NCI-H146 (cell line): ENCODE measurements at places on chromosomes 5 and 9.
A peak's percentile ranks its signal among the peaks of the same experiment; 100 is the strongest.

DNA sequence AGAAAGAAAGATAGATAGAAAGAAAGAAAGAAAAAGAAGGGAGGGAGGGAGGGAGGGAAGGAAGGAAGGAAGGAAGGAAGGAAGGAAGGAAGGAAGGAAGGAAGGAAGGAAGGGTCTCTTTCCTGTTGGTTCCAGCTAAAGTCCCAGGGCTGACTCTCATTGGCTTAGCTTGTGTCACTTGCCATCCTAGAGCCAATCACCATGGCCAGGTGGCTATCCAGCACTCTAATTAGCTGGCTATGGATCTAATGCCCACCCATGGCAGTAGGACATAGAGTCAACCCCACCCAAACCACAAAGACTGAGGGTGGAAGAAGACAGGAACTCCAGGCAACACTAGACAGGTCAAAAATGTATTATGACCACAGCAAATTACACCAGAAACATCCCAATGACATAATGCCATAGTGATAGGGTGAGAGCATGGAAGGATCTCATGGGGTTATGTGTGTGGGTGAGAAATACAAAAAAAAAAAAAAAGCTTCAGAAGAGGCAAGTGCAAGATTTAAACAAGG is 10.8 kb upstream of the CPLX2 start:
- no peak for DNase-seq

- no peak for DNase-seq
Observed at GRCh38 chr5:118236108-118236849, 752.1 kb downstream of the DTWD2 start.

- DNase-seq = no peak
Observed at GRCh38 chr5:169805937-169806700, 169.0 kb downstream of the DOCK2 start.

DNA sequence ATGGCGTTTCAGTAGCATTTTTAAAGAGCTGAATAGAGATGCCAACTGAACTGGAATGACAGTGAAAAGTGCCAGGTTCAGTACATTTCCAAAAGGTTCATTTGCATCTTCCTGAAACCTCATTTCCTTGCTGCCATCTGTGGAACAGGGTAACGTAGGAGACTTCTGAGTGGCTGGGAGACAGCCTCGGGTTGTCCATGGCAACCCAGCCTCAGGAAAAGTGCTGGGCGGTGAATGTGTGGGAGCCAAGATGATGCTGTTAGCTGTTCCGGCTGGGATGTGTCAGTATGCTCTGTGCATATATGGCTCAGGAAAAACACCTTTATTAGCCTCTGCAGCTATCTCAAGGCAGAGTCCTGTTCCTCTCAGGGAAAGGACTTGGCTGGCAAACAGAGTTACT is 87.5 kb downstream of the KLHL3 start:
- no peak for DNase-seq

GRCh38 chr5:169126481-169127021 is 174.4 kb downstream of the SLIT3 start:
- no peak for DNase-seq

- no peak for DNase-seq
Observed at GRCh38 chr5:168752012-168752411, 172.8 kb upstream of the PANK3 start.

- no peak for DNase-seq
Observed at GRCh38 chr9:114746591-114747346, 59.1 kb downstream of the TNFSF15 start.

GRCh38 chr5:87268970-87269377 is 1.3 kb downstream of the RASA1 start:
- DNase-seq = no peak

DNA sequence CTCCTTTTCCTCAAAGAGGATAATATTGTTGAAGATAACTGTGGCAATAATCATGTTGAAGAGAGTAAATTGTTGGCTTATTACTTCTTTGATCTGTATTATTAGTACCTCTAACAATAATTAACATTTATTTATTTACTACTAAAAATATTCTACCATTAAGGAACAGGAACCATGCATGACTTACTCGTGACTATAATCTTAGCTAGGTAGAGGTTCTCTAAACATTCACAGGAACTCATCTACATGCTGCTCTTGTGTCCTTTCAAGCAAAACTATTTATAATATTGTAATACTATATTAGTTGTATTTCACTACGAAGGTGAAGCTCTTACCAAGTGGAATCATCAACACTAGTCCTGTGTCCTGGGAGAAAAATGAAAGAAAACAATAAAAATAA is 3.1 kb downstream of the SOX30 start:
- DNase-seq = no peak

DNA sequence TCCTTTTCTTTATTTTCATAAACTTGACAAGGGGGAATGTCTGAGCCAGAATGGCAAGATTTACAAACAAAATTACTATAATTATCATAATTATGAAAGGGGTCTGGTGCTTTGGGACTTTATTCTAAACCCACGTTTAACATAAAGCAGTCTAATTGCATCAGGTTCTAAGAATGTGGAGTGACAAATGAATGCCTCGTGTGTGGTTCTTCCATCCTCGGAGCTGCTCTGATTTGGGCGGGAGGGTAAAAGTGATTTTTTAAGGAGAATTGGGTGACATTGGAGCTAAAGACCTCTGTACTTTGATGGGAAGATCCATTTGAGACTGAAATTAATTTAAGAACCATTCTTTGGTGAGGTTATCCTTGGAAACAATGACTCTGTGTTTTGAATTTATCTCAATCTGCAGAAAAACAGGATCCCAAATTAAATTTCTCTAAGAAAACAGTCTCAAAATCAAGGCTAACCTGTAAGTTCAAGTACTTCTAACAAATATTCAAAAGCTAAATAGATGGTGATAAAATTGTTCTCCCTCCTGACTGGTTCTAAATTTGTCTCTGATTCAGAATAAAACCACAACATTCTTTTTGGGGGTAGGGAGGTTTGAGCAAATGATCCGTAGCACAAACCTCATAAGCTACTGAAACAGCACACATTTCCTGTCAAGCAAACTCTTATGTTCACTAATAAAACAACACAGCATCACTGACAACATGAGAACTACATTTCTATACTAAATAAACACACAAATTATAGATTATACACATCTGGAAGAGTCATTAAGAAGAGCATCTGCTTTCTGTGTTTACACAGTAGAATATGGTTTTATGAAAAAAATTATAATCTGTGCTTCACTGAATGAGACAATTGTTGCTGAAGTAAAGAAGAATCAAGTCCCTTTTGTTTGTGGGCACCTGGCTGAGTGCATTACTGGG is 85.5 kb downstream of the DCP2 start:
- DNase-seq = peak; percentile 68

- DNase-seq = peak; percentile 1
Observed at GRCh38 chr5:175166026-175166425, 278.0 kb downstream of the DRD1 start.

- DNase-seq = no peak
Observed at GRCh38 chr5:1415059-1415425, 30.2 kb downstream of the SLC6A3 start.

DNA sequence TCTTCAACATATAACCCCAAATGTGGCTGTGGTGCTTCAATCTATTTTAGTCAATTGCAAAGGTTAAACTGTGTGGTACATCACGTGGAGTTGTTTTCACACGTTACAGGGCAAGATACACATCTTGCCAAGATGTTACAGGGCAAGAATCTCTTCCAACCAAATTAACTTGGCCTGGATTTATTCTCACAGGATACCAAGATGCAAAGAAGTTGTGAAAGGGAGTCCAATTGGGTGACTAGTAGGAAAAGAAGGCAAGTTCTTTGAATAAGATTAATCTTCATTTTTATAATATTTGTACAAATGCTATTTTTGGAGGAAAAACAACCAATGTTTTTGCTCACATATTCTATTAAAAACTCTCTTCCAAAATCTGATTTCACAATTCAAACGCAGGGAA is 4.8 kb upstream of the IFNA8 start:
- no peak for DNase-seq

DNA sequence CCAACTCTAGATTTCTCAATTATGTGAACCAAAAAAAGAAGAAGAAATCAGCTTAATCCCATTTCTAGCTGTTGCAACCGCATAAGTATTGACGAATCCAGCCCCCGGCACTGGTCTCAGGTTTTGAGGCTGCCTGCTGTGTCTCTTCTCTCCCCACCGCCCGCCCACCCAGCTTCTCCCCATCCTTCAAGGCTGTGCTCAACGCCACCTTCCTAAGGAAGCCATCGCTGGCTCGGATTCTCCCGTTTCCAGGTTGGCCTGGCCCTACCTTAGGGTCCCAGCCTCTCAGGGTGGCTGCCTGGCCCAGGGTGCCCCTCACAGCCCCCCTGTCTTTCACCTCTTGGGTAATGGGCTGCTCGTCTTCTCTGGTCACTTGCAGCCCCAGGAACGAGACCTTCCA is 77.8 kb downstream of the HRH2 start:
- no peak for DNase-seq

DNA sequence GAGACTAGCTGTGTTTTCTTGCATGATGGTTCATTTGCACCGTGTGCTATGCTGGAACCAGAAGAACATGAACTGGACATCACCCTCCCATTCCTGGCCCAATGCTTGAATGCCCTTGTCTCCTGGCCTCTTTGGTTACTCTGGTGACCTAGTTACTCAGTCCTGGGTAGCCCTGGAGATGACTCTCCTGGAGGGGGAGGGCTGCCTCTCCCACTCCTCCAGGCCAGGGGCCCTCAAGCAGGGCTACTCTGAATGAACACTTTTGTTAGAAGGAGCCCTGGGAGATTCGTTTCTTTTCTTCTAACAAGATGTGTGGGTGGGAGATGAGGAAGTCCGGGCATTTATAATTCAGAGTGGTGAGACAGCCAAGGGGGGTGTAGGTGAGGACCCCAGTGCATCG is 12.0 kb upstream of the NKX2-5 start:
- no peak for DNase-seq

DNA sequence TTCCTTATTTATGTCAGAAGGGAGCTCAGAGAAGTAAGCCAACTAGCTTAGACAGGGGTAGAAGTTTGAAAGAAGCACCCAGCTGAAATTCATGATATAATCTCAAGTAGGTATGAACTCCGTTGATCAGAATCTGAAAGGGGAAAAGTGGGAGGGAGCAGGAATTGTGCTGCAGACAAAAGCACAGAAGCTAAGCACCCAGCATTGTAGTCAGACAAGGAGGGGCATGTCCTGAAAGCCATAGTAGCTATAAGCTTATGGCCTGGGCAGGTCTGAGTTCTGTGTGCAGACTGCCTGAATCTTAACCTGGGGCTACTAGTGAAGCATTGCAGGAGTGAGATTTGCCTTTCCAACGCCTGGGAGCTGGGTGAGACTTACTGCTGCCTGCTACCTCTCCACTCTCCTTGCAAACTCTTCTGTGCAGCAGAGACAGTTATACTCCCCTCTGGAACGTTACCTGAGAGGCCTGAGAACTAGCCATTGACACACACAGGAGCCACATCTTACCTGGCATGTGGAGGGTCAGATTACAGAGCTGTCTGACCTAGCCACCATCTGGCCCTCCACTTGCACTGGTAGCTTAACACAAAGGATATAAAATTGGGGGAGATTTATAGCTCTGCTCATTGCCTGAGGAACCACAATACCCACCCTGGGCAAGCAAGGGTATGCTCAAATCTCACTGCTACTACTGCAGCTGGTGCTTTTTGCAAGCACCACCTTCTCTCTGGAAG is 9.8 kb upstream of the CYLC2 start:
- DNase-seq = no peak
